ENCODE measurements at places on chromosomes 3 and 15. TPM values are rescaled to one million over a fixed set of nuclear protein-coding genes. Genes with fewer than 3 reads are reported as not detected.

- DNase-seq, result peak; percentile 78
These were observed 69.7 kb downstream of the USF3 start for GRCh38 chr3:113626503-113627371.

GRCh38 chr3:119340014-119340413 is 45.8 kb downstream of the ARHGAP31 start:
- no peak for DNase-seq

DNA sequence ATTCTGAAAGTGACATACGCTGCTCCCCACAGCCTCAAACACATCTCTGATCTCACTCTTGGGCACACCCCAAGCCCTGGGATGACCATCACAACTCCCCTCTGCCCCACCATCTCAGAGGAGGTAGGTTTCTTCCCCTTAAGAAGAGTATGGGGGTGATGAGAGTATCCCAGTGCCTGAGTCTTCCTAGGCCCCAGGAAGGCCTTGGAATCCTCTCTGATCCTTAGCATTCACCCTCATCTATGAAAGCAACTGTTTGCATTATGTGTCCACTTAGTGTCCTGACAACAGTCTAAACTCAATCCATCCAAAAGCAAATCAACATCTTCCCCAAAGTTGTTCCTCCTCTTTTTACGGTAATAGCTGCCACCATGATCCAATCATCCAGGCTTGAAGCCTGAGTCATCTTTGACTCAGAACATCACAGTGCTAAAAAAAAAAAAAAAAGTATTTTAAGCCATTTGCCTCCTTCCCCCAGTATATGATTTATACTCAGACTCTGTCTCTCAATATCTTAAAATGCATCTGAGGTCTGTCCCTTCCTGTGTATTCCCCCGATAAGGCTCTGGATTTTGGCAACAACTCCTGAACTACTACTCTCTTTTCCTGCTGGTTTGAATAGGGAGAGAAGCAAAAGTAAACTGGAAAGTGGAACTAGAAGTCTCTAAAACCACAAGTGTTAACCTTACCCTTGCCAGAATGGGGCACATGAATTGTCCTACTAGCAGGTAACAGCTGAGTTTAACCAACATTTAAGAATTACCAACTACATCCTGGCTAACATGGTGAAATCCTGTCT is 22.5 kb downstream of the POPDC2 start:
- peak; percentile 24 for DNase-seq

- DNase-seq, result no peak
These were observed 363.5 kb downstream of the IGSF11 start for GRCh38 chr3:118671192-118671591.

- DNase-seq, result no peak
These were observed 45.8 kb upstream of the SLCO2A1 start for GRCh38 chr3:134075568-134075825.

DNA sequence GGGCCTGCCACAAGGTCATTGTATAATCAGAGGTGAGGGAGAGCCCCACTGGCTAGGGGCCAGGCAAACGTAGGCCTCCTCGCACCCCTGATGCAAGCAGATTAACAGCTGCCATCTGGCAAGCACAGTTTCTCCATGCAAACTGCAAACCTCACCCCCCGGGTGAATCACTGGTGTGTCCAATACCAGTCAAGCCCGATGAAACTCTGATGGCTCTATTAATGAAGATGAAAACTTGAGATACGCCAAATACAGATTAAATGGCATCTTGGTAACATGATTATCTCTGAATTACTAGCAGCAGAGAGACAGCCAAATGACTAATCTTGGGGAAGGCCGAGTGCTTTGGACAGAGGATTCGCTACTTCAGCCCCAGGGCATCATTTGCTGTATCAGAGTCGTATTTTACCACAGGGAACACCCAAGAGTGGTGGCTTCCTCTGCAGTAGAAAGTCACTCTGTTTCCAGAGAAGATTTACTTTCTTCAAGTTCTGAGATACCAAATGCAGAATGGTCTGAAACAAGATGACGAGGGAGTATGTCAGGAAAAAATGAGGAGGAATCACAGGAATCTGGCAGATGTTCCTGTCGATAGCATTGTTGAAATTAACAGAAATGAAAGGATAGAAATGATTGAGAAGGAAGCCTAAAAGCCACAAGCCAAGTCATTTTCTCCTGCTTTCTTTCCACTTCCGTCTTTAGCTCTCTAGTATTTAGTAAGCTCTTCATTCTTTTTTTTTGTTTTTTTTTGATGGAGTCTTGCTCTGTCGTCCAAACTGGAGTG is 96.2 kb upstream of the NR2F2 start:
- DNase-seq, result no peak

DNA sequence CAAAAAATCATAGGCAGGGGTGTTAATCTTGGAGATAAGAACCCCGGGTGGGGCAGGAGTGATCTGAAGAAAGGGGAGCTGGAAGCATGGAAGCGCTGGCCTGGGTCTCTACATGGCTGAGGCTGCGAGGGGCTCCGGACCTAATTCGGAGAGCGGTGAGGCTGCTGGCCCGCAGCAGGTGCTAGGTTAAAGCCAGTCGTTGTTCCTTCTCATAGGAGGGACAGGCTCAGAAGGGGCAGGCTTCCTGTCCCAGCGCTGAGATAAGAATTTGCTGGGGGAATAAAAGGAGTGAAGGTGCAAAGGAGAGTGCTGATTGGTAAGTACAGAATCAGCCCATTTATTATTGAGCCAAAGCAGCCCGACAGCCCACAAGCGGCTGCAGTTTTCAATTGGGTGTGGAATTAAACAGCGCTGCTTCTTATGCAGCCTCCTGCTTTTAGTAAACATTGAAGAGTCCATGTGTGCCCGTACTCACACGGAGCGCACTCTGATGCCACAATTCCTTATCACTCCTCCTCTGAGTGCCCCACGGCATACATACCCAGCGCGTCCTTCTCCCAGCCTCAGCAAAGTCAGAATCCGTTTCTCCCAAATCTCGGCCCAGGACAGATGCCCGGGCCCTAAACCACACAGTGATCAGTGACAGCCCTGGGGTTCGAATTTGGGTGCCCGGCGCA is 17.1 kb downstream of the CHST13 start:
- DNase-seq, result no peak

DNA sequence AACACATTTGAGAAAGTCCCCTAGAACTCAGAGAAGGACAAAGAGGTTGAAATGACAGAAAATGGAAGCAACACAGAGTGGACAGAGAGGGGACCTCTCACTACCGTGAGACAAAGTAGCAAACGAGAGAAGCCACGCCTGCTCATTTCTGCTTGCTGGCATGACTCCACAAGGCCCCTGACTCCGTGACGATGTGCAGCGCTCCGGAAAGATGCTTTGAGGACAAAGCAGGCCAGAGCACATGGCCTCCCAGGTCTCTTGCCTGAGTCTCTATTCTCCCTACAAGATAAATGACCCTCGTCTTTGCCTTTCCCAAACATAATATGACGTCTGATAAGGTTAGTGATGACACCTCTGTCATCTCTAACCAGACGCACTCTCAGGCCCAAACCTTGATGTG is 63.8 kb upstream of the CTSH start:
- no peak for DNase-seq

- DNase-seq, result no peak
These were observed 84.4 kb upstream of the C2CD4B start for GRCh38 chr15:62249501-62249900.

DNA sequence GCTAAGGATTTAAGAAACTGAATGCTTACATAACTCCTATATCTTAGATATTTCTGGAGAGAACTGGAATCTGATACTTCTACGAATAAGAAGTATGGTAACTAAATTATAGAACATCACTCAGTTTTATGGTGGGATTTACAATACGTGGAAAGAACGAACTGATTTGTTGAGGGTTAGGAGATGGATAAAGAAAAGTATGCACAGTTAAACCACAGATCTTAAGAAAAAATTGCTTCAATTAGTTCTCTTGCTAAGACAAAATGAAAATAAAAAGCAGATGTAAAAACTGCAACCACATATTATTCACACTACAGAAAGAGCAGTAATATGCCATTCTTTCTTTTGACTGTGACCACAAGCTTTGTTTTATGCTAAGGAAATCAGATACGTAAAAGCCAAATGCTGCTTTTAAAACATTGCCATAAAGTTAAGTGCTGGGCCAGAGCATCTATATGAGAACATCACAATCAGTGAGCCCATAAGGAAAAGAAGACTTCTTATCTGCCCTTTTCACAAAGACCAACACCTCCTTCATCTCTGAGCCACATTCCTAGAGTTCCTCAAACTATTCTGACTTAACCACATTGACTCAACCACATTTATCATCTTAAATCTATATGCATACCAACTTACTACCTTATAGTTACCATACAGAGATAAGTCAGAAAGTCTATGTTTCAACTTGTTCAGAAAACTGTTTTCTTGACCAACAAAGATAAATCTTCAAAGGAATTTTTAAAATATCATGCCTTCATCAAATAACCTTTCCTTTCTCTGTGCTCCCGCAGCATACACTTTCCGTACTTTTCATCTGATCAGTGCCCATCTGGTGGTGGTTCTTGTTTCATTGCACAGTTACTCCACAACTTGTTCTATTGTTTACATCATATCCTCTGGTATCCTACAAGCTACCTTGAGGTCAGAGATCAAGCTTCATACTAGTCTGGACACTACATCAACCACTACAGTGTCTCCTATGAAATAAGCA is 61.7 kb downstream of the FSIP1 start:
- DNase-seq, result no peak

The ACKR4 gene
- total RNA-seq, result not detected

The TF gene
- 0.11 TPM for total RNA-seq

The CYP11A1 gene
- not detected for total RNA-seq

The DNASE1L3 gene
- not detected for total RNA-seq

The CACNA2D2 gene
- 0.68 TPM for total RNA-seq

The DCBLD2 gene
- 33.6 TPM for total RNA-seq

The LHFPL4 gene
- not detected for total RNA-seq

The AP3B2 gene
- total RNA-seq, result 22.0 TPM

The RARB gene
- 0.44 TPM for total RNA-seq
